Stimulated activated CD8-positive, alpha-beta memory T cell treated with anti-CD3 and anti-CD28 coated beads, Interleukin-15, amount 100 ng/mL, for 1 hour (primary cell): ENCODE measurements at places on chromosomes 2 and 18.
A peak's percentile ranks its signal among the peaks of the same experiment; 100 is the strongest.

DNA sequence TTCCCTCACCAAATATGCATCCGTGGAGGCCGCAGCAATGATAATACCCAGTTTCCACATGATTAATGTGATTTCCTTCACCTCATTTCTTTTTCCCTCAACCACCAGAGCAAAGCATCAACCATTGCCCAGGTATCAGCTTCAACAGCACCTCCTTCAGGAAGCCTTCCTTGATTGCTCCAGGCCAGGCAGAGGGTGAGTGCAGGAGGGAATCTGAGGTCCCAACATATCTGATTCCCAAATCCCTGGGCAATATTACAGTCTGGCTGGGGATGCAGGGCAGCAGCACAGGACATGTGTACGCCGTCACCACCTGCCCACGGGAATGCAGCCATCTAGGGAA is 142.4 kb upstream of the MYCN start:
- no peak for DNase-seq

GRCh38 chr2:141714496-141714895 is 416.3 kb downstream of the LRP1B start:
- no peak for DNase-seq

DNA sequence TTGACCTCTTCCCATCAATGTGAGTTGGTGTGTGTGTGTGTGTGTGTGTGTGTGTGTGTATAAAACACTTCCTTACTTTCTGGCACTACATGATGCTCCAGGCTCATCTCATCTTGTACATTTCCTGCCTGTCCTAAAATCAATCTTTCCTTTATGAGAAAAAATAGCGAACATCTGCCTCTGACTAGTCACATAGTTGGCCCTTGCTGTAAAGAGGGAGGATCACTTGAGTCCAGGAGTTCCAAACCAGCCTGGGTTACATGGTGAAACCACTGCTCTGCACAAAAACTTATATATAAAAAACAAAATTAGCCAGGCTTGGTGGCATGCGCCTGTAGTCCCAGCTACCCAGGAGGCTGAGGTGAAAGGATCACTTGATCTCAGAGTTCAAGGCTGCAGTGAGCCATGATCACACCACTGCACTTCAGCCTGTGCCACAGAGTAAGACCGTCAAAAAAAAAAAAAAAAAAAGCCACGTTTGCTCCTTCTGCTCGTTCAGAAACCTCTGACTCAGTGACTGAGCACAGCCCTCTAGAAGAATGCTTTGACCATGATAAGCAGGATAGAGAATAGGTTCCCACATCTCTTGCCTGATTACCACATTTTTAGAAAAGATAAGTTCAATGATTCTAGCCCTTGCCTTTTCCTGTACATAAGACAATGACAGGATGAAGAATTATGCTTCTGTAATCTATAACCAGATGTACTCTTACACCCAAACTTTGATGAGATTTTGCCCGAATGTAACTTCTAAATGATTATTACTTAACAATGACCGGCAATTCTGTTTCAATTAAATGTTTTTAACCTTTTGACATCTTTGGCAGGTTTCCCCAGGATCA is 45.2 kb upstream of the ST3GAL5 start:
- no peak for DNase-seq

DNA sequence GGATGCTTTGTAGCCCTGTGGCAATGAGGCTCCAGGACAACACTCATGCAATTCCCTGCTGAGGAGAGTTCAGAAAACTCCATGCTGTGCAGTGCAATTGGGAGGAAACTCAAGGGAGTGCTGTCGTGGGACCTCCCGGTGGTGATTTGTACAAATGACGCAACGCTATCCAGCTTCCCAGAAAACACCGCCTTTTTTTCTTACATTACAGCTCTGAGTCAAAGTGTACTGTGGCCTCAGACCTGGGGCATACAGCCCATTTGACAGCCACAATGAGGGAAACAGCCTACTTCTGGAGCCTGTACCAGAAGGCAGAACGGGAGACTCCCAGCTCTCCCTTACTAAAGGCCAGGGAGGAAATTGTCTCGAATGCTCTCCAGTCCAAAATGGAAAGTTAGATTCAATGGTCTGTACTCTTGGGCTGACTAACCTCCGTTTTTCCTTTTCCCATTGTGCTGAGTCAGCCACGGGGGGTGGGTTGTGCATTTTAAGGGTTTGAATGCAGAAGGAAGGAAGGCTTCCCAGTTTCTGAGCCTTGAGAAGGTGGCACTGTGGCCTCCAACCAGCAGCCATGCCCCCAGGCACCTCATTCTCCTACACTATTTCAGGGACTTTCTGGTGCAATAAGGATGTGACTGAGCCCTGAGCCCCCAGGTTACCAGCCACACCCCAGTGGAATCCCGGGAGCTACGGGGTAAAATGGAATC is 16.4 kb upstream of the CYP1B1 start:
- DNase-seq: no peak

- no peak for DNase-seq
Observed at GRCh38 chr2:187769437-187769836, 215.2 kb upstream of the TFPI start.

GRCh38 chr2:209629597-209629996 is 142.0 kb upstream of the UNC80 start:
- no peak for DNase-seq

- peak; percentile 57 for DNase-seq
Observed at GRCh38 chr2:196239622-196240587, 68.5 kb upstream of the STK17B start.

GRCh38 chr2:85755122-85756027 is 1.6 kb downstream of the ATOH8 start:
- no peak for DNase-seq

GRCh38 chr2:5442736-5443135 is 249.4 kb upstream of the SOX11 start:
- no peak for DNase-seq

DNA sequence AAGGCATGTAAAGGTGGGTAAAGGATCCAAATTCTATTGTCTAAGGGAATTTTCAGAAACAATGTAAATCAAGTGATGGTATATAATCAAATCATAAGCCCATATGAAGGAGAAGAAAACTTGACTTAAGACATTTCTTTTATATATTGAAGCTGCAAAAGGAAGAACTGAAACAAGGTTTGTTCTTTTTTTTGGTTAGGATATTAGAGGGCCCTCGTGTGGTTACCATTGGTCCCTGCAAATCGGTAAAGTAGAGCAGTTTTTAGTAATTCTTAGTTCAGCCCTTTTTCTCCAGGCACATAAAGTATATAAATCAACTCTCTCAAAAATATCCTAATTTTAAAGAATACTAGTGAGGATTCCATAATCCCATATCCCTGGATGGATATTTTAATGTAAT is 105.6 kb upstream of the STK17B start:
- DNase-seq: no peak

- no peak for DNase-seq
Observed at GRCh38 chr2:64120928-64121327, 23.3 kb downstream of the PELI1 start.

DNA sequence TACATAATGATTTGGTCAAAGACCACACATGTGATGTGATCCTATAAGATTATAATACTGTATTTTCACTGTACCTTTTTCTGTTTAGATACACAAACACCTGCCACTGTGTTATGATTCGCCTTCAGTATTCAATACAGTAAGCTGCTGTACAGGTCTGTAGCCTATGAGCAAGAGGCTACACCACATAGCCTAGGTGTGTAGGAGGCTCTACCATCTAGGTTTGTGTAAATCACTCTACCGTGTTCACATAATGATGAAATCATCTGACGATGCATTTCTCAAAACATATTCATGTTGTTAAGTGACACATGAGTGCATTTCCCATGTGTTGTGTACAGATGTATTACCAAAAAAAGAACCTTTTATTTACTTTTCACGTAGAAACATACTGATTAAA is 74.5 kb downstream of the USP40 start:
- no peak for DNase-seq

DNA sequence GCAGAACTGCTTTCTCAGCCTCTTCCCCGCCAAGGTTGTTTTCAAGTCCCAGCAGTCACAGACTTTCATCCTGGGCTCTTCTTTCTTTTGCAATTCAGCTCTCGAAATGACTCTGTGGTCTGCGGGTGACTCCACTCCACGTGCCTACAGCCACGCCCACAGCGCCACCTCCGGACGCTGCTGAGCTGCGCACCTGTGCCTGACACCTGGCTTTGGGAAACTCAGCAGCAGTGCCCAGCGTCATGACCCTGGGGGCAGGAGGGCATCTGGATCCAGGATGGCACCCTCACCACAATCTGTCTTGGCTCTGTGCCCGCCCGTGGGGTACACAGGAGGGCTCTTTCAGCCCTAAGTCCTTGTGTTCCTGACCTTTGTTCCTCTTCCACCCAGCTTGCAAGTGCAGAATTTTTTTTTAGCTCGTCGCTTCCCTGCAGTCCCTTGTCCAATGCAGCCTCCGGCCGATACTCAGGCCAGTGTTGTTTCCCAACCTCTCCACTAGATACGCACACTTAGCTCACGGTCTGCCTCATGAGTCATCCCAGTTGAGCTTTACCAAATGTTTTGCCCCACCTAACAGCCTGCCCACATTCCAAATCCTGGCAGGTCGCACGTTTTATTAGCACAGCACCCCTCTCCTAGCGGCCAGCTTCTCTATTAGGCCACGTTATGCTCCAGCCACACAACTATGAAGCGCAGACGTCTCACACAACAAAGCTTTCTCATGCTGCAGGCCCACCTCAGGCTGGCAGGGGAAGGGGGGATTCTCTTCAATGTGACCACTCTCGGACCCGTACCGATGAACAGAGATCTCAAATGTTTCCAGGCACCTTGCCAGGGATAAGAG is 6.5 kb upstream of the CAPN10 start:
- DNase-seq: no peak

GRCh38 chr2:225337183-225337582 is 62.3 kb upstream of the NYAP2 start:
- no peak for DNase-seq

DNA sequence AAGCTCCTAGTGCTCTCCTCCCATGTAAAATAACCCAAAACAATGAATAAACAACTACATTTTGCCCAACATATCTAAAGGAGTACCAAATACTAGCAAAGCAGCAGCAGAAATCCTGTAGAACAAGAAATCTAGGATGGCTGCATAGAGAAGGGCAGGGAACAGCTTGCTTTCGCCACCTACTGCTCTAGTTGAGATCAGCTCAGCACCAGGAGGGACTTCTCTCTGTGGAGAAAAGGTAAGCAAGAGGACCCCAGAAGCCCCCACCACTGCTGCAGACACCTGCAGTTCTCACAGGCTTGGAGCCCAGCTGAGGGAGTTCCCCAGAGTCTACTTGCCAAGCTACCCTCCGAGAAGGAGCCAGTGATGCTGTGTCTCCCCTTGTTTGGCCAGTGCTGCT is 243.0 kb upstream of the CHST9 start:
- no peak for DNase-seq

DNA sequence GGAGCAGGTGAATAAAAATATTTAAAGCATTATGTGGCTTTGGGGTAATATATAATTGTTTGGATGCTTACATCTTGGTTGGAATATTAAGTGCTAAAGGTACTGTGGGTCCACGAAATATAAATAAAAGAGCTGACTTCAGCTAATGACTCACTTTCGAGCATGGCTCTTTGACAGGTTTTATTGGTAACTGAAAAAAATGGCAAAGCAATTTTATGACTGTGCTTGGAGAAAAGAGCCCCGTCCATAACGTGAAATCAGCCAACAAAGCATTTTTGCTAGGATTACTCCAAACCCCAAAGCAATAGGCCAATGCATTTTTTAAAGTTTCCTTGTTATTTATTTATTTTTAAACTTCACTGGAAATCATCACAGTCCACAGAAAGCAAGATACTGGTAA is 397.2 kb upstream of the CDH19 start:
- DNase-seq: no peak

- DNase-seq: no peak
Observed at GRCh38 chr2:171088057-171088834, 72.4 kb downstream of the TLK1 start.

- DNase-seq: no peak
Observed at GRCh38 chr18:11660691-11661090, 28.4 kb upstream of the GNAL start.

- DNase-seq: no peak
Observed at GRCh38 chr2:64735504-64735903, 81.8 kb upstream of the SERTAD2 start.

- no peak for DNase-seq
Observed at GRCh38 chr2:178006710-178007109, 65.9 kb downstream of the PDE11A start.

DNA sequence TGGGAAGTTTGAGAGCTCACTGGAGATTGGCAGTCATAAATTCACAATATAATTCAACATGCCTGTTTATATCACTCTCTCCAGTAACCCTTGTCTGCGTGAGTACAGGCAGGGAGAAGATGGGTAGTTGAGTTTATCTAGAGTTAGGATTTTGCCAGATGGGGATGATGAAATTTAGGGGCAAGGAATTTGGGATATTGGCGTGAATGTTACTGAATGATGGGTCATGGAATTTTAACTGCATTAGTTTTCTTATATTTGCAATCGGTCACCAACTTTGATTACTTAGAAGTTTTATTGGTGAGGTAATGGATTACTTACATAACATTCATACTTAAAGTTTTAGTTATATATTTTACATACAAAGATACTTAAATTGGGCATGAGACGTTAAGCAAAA is 35.1 kb downstream of the SANBR start:
- DNase-seq: no peak

- DNase-seq: no peak
Observed at GRCh38 chr2:64787698-64788097, 134.0 kb upstream of the SERTAD2 start.

- no peak for DNase-seq
Observed at GRCh38 chr2:19224486-19224885, 133.9 kb downstream of the OSR1 start.

DNA sequence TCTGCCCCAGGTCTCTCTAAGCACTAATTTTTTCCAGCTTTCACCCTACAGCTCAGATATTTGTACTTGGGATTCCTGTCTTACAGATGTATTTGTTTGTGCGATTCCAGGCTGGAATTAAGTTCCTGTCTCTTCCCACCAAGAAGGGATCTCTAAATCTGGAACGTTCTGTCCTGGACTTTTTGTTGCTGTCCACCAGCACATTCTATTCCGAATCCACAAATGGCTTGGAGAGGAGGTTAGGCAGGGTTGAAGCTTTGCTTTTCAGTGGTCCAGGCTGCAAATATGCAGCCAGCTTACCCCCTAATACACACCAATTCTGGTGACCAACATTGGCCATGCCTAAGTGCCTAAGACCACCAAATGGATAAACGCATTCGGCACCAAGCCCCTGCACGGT is 315.0 kb downstream of the TNS1 start:
- DNase-seq: no peak
